M059J (cell line): ENCODE measurements at places on chromosomes 11 and 22.

- no peak for DNase-seq
These were observed 232.9 kb upstream of the NCAM1 start for GRCh38 chr11:112728288-112728687.

DNA sequence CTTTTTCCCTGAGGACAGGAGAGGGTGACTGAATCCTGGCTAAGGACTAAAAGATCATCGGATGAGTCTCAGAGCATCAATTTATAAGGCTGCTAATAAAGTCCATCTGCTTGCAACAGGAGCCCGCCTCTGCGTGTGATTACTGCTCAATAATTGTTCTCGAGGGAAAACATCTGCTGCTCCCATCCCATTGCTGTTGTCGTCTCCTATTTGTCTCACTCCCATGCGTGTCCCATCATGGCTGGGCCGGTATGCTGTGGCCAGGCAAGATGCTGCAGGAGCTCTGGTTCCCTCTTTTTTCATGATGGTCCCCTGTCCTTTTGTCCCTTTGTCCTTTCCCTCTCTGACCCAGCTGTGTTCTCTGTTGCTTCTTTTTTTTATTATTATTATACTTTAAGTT is 121.2 kb downstream of the SPATA19 start:
- no peak for DNase-seq

DNA sequence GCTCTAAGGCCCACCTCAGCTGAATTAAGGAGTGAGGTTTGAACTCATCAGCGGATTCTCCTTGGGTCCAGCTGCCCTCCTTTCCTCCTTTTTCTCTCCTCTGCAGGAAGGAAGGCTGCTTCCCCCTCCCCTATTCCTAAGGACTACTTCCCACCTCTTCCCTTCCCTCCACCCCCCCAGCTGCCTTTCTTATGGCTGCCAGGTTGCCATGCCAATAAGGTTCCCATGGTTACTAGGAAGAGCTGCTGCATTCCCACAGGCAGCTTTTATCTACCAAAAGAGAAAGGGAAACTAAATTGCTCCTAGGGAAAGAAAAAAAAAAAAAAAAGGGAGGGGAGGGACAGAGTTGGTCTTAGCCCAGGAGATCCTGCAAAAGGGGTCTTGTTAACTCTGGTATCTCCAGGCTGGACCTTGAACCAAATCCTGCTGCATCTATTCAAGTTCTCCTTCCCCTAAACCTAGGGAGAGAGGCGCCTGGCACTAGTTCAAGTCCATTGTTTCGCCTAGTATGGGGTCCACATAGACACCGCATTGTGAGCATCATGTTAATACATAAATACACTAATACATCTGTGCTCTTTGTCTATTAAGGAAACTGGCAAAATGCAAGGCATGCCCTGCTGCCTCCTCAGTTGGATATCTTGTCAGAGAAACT is 21.2 kb upstream of the FEZ1 start:
- peak; percentile 80 for DNase-seq

GRCh38 chr11:26779074-26779865 is 57.4 kb upstream of the SLC5A12 start:
- no peak for DNase-seq

- DNase-seq = no peak
These were observed 37.4 kb downstream of the PRDM10 start for GRCh38 chr11:129965248-129965647.

DNA sequence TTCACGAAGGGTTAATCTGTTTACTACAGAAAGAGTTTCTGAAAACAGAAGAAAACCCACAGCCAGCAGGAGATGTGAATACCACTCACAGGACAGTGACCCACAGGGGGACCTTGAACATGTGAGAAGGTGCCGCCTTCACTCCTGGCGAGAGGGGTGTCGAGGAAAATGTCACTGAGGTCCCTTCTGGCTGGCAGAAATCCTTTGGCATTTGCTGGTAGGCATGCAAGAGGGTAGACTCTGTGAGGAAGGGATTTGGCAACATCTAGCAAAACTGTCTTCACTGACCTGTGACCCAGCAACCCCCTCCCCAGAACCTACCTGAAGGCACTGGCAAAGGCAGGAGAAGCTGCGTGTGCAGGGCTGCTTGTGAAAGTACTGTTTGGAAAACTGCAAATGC is 8.6 kb downstream of the KCNQ1 start:
- no peak for DNase-seq
